ENCODE measurements at places on chromosomes 13 and 19. TPM values are rescaled to one million over a fixed set of nuclear protein-coding genes. Genes with fewer than 3 reads are reported as not detected.

GRCh38 chr19:47215581-47215980 lies 15.4 kb downstream of the BBC3 start:
- no peak for DNase-seq

DNA sequence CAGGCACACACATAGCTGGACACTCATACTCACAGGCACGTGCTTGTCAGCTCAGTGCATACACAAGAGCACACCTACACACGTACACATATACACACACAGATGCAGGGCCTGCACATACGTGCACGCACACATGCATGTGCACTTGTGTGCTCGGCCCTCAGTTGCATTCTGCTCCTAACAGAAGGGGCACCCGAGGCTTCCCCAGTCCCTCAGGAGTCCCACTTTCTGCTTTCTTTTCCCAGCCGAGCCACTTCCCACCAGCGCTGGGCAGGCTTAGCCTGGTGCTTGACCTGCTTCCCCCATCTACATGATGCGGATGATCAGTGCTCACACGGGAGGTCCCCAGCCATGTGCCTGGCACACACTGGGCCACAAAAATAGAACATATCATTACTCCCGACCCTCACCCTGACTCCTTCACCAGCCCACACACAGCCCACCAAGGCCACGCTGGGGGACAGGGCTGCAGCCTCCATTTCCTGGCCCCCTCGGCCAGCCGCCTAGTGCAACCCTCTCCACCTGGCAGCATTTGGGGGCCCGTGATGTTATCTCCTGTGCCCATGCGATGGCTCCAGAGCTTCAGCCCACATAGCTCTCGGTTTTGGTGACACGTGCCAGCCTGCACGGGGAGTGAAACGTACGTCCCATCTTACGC lies 125.2 kb upstream of the SPACA7 start:
- DNase-seq, result peak; percentile 4

The SH2D3A gene
- total RNA-seq, result 68.3 TPM

DNA sequence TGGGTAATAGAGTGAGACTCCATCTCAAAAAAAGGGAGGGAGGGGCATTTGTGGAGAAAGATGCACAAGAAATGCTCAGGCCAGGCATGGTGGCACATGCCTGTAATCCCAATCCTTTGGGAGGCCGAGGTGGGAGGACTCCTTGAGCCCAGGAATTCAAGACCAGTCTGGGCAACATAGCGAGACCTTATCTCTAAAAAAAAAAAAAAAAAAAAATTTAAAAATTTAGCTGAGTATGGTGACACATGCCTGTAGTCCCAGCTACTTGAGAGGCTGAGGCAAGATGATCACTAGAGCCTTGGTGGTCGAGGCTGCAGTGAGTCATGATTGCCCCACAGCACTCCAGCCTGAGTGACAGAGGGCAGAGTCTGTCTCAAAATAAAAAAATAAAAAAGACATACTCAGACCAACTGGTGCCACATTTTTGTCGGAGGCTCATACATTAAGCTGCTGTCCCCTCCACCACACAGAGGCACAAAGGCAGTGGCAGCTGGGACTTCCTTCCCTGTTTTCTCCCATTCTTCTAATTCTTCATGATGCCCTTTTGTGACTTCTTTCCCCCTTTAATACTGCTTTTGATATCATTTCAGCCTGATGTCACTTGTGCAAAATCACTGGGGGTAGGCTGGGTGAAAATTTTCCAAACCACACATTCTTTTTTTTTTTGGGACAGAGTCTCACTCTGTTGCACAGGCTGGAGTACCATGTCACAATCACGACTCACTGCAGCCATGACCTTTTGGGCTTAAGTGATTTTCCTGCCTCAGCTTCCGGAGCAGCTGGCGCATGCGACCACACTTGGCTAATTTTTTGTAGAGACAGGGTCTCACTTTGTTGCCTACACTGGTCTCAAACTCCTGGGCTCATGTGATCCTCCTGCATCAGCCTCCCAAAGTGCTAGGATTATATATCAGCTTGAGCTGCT lies 26.8 kb upstream of the CXCL17 start:
- peak; percentile 10 for DNase-seq

- DNase-seq, result no peak
Measured at GRCh38 chr19:4089400-4089908, 22.8 kb upstream of the ZBTB7A start.

Data from lower leg skin (tissue), 4 donors.